ENCODE measurements at places on chromosomes 7 and 10.

GRCh38 chr10:77602231-77602912 is 35.2 kb downstream of the KCNMA1 start:
- DNase-seq: no peak

GRCh38 chr10:109967739-109968088 is 40.1 kb upstream of the ADD3 start:
- DNase-seq: no peak

DNA sequence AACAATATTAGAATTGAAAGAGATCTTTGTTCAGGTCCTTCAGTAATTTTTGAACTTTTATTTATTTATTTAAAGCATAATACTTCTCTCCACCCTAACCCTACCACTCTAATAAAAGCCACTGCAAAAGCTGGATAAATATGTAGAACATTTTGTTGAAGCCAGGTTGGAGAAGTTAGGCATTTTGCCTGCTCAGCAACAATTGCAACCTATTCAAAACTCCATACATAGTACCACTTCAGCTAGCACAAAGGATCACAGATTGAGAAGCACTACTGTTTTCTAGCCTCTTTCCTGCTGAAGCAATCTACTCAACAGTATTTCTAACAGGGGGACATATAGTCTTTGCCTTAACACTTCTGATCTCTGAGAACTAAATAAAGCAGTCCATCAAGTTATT is 25.0 kb downstream of the RUNDC3B start:
- DNase-seq: no peak

DNA sequence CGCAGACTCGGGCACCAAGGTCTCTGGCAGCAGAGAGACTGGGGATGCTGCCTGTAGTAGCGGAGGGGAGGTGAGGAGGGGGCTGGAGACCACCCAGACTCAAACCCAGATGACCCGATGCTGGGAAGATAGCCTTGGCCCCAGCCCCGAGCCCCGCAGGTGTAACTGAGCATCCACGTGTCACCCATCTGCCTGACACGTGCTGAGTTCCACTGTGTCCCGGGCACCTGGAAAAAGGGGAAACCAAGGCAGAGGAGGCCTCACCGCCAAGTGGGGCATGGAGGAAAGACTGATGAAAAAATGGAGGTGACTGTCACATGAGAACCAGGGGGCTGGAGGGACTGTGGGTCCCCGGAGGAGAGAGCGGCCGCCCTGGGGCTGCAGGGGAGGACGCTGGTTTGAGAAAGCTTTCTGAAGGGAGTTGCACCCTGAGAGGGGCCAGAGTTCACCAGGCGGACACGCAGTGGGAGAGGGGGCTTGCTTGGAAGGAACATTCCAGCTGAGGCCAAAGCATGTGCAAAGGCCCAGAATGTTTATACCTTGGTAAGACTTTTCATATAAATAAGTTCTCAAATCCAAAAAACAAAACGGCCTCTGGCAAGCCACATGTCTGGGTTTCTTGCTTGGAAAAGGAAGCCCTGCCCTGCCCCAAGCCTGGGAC is 27.4 kb upstream of the ELN start:
- DNase-seq: no peak

GRCh38 chr7:101068401-101068800 is 16.9 kb upstream of the TRIM56 start:
- no peak for DNase-seq

- no peak for DNase-seq
These were observed 25.3 kb downstream of the ADD3 start for GRCh38 chr10:110032801-110033700.
